ENCODE measurements at places on chromosomes 6 and 20.
A peak's percentile ranks its signal among the peaks of the same experiment; 100 is the strongest.

DNA sequence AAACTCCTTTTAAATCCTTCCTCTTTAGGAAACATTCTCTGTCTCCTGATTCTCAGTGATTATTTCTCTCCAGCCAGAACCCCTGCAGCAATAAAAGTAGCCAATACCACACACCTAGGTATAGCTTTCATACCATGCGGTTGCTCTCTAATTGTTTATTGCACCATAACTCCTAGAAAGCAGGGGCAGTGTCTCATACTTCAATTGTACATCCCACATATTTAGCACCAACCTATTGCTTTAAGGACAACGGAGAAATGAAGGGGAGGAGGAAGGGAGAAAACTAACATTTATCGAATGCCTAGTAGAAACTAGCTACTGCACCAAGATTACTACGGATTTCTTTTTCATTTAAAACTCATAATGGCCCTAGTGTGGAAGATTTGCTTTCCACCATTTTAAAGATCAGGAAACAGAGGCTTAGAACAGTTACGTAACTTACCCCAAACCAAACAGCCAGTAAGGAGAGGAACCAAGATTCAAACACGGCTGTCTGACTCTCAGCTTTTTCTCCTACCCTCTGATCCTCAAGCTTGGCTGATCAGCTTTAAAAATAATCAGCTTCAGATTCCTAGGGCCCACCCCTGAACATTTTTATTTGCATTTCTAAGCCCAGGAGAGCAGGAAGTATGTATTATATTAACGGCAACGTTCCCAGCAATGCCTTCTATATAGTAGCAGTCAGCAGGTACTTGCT is 43.4 kb upstream of the ATXN1 start:
- DNase-seq: no peak

- no peak for DNase-seq
Measured at GRCh38 chr6:57242505-57242904, 20.4 kb upstream of the RAB23 start.

GRCh38 chr6:148593130-148593812 is 153.6 kb upstream of the UST start:
- DNase-seq: no peak

GRCh38 chr20:17898548-17898994 is 70.0 kb downstream of the SNX5 start:
- DNase-seq: peak; percentile 5

GRCh38 chr6:146574211-146574610 is 24.6 kb upstream of the ADGB start:
- DNase-seq: no peak

DNA sequence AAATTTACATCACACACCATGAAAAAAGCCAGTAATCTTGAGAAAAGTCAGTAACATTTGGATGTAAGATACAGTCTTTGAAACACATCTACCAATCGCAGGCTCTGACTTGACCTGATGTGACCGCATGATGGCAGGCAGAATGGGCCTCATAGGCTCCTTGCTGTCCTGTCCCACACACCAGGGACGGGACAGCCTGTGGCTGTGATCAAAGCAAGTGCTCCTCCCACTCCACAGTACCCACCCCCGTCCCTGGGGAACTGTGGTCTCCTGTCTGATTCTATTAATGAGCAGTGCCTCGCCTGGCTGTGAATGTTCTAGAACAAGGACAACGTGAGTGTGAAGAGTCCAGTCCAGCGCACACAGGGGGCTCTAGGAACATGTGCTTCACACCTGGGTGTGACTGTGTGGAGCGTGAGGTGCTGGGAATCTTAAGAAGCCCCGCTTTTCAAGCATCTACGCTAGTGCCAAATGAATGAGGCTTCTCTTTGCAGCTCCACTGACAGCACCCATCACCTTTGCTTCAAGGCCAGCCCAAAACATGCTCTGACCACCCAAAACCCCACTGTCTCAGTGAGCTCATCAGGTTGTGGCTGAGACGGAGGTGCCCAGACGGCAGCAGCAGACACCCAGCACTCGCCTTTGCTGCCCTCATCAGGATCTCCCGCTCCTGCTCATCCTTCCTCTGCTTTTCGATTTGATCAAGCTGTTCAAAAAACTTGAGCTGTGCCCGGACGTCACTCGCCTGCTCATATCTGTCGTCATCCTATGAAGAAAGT is 67.1 kb downstream of the TAF4 start:
- DNase-seq: no peak

DNA sequence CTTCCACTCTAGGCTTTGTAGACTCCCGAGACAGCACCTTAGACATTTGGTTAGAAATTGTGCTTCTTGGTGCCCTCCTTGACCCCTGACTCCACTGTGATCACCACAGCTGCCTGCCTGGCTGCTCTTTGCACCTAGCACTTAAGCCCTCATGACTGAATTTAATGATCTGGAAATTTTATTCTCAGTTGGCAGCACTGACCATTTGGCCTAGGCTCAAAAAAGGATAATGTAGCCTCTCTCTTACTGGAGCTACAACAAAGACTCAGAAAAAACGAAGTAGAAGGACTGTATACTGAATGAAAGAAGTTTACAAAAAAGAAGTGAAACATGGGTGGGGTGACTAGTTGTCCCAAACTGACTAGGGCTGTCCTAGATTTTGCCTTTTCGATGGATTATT is 11.3 kb upstream of the ABRACL start:
- DNase-seq: no peak

- DNase-seq: no peak
Measured at GRCh38 chr6:105278035-105278434, 98.2 kb upstream of the POPDC3 start.

GRCh38 chr20:51928931-51929330 is 126.6 kb upstream of the SALL4 start:
- DNase-seq: no peak

GRCh38 chr6:161727083-161727833 is 453.4 kb upstream of the AGPAT4 start:
- no peak for DNase-seq

- DNase-seq: no peak
Measured at GRCh38 chr20:49540687-49541435, 27.1 kb downstream of the PTGIS start.

GRCh38 chr6:42359021-42359420 is 92.7 kb downstream of the TRERF1 start:
- no peak for DNase-seq

- no peak for DNase-seq
Measured at GRCh38 chr6:94049001-94049400, 629.6 kb upstream of the EPHA7 start.

DNA sequence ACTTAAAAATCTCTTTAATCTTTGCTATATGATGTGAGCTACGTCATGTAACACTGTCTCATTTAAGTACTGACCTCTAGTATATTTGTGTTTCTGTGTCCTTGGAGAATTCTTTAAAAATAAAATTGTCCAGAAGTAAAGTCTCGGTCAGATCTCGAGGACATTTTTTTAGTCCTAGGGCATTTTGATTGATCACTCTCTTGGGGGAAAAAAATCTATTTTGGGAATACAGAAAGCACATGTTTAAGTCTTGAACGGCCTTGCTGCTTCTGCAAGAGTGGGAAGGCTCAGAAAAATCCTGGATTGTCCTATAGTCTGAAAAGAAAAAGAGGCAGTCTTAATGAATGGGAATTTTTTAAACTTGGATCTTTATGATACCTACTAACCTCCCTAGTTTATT is 234.3 kb downstream of the UTRN start:
- DNase-seq: no peak

GRCh38 chr6:3226042-3226441 is 1.4 kb downstream of the TUBB2B start:
- DNase-seq: no peak

- no peak for DNase-seq
Measured at GRCh38 chr6:40929176-40929575, 109.8 kb downstream of the UNC5CL start.

- no peak for DNase-seq
Measured at GRCh38 chr6:2763876-2764540, 1.2 kb upstream of the WRNIP1 start.

- DNase-seq: no peak
Measured at GRCh38 chr6:134029495-134030455, 22.6 kb downstream of the SLC2A12 start.

DNA sequence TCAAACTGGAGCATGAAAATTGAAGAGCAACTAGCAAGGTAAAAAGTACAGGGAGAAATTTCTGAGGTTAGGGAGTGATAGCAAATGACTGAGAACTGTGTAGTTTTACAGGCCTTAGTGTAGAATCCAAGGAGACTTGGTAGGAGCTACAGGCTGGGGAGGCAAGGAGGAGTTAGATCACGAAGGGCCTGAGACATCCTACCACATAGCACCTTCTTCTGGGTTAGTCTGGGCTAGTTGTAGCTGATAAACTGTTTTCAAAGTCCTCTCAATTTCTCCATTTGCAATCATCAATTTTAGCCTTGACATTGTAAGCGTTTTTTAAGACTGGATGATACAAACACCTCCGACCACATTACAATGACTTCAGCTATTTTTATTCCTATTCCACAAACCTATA is 209.7 kb downstream of the TMEM200A start:
- no peak for DNase-seq

- no peak for DNase-seq
Measured at GRCh38 chr20:61252601-61253263, 671 bp downstream of the CDH4 start.

- no peak for DNase-seq
Measured at GRCh38 chr20:31989030-31989645, 21.1 kb upstream of the CCM2L start.

DNA sequence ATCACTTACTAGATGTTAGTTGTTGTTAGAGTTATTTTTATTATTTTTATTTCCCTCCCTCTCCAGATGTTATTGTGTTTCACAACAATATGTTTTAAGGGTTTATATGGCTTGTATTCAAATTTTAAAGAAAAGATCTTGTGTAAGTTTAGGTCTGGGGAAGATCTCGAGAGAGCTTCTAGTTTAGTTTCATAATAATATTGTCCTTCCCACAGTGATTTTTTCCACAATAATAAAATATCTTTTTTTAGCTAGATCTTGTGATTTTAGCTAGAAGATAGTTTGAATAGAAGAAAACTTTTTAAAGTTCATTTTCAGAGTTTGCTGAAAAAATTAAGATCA is 55.0 kb downstream of the ADGRG6 start:
- no peak for DNase-seq

DNA sequence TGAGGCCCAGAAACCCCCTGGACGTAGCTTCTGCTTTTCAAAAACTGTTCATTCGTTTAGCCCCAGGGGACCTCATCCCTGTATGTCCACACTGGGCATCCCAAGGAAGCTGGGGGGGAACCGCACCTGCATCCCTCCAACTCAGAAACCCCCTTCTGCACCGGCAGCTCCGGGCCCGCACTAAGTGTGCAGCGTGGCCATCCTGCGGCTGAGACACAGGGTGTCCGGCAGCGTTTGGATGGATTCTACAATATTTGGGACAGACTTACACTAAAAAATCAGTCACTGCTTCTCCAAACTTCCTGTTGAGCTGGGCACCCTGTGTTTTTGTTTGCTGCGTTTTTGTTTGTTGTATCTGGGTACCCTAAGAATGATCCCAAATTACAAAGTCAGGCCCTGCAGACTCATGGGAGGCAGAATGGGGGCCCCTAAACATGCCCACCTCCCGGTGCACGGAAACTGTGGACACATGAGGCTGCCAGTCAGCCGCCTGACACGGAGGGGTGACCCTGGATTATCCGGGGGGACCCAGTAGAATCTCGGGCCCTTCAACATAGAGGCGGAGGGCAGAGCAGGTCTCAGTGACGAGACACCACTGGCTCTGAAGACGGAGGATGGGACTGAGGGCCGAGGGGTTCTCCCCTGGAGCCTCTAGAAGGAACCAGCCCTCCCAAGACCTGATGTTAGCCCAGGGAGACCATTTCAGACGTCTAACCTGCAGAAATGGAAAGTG is 88.2 kb upstream of the BHLHE23 start:
- DNase-seq: no peak

DNA sequence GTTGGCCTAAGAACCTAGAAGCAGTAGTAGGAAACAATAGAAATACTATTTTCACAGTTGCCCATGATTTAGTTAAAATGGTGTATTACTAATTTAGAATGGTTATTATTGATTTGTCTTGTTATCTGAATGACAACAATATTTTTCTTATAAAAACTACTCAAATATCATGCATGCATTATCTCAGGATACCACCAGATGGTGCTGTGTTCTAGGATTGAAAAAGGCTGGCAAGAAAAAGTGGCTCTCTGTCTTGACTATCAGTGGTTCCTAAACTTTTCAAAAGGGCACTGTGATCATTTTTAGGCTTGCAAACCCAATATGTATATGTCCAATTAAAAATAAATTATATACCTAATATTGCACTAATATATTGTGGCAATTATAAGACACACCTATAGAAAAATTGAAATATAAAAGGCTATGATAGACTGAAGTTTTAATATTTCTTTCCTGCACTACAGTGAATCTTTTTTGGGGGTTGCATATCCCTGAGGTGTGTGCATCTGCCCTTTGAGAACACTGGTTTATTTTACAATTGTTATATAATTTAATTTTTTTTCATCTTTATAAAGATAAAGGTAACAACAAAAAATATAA is 131.7 kb upstream of the MLIP start:
- no peak for DNase-seq

DNA sequence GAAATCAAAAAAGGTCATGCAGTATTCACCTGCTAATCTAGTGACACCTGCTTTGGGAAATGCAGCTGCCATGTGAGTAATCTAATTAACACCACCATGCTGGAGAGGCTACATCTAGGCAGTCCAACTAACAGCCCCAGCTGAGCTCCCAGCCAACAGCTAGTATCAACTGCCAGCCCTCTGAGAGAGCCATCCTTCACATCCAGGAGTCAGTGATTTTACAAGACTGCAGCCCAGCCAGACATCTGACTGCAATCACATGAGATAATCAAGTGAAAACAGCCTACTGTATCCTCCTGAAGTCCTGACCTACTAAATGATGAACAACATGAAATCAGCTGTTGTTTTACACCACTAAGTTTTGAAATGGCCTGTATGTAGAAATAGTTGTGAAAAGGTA is 298.4 kb downstream of the TRDN start:
- DNase-seq: no peak

- no peak for DNase-seq
Measured at GRCh38 chr20:38748861-38749149, 545 bp downstream of the ACTR5 start.

DNA sequence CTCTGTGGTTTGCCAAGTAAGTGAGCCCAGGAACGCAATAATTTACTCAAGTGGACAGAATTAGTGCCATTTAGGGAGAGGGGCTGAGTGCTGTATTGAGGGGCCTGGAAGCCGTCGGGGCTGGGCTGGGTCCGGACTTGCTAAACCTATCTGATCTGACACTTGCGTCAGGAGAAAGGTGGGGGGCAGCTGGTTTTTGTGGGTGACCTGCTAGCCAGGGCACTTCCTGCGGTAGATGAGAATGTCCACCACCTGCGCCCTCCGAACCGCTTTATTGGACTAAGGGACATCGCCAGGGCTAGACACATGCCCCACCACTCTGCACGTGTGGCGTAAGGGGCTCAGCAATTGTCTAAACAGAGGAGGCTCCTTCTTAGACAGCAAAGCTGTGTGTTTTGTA is 139.1 kb downstream of the CDH4 start:
- no peak for DNase-seq

DNA sequence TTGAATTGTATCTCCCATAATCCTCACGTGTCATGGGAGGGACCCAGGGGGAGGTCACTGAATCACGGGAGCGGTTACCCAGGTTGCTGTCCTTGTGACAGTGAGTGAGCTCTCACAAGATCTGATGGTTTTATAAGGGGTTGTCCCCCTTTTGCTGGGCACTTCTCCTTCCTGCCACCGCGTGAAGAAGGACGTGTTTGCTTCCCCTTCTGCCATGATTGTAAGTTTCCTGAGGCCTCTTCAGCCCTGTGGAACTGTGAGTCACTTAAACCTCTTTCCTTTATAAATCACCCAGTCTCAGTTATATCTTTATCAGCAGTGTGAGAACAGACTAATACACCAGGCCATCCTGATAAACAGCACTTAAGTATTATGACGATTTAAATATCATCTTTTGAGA is 9.0 kb upstream of the MRGBP start:
- no peak for DNase-seq

All from NCI-H2081 treated with DMSO at 0.1 percent for 48 hours (cell line).